CD4-positive, alpha-beta T cell treated with Interleukin-1 beta for 1 hour (primary cell): ENCODE measurements at places on chromosomes 4 and X.

DNA sequence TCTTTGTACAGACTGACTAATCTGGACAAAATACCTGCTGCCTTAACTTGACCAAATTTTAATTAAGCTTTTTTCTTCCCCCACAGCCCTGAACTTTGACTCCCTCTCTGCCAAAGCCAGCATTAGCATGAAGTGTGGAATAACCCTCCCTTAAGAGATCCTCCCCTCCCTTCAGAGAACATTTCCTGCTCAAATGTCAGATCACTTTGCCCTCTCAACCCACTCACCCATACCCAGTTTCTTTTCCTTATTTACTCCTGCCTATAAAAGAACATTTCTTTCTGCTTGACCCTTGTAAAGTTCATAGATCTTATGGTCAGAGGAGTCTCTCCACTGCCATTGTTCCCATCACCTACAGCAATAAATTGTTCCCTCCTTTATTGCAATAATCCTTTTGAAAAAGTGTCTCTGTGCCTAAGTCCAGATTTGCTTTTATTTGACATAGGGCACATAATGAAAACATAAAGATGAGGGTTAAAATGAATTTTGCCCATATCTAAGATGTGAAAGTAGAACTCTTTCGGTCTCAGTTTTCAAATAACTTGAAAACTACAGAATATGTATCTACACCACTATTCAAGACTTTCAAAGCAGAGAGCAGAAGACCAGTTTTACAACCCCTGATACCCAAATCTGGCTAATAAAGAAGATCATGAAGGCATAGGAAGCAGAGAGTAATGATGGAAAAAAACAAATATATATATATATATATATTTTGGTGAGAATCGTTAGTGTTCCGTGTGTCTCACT is 289.7 kb upstream of the ANXA10 start:
- DNase-seq, result no peak

- DNase-seq, result no peak
Measured at GRCh38 chrX:29890646-29891200, 324.6 kb upstream of the MAGEB2 start.

- DNase-seq, result no peak
Measured at GRCh38 chrX:97525981-97526380, 642.3 kb downstream of the RPA4 start.

DNA sequence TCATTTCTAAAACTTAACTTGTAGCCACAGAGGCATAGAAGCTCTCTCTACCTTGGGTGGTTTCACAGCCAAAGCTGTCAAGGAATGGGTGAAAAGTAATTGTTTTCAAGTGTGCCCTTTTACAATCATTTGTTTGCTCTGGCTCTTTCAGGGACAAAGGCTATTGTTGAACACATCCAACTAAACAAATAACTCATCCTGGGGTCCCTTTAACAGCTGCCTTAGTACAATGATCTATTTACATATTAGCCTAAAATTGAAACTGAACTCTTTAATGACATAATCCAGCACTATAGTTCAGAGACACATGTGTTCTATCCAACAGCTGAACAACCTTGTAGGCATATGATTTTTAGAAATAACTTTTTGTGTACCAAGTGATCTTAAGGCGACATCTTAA is 3.7 kb downstream of the HHIP start:
- no peak for DNase-seq

- no peak for DNase-seq
Measured at GRCh38 chr4:88021824-88022223, 14.4 kb downstream of the PKD2 start.

GRCh38 chrX:153444333-153445011 is 1.4 kb downstream of the TREX2 start:
- no peak for DNase-seq

DNA sequence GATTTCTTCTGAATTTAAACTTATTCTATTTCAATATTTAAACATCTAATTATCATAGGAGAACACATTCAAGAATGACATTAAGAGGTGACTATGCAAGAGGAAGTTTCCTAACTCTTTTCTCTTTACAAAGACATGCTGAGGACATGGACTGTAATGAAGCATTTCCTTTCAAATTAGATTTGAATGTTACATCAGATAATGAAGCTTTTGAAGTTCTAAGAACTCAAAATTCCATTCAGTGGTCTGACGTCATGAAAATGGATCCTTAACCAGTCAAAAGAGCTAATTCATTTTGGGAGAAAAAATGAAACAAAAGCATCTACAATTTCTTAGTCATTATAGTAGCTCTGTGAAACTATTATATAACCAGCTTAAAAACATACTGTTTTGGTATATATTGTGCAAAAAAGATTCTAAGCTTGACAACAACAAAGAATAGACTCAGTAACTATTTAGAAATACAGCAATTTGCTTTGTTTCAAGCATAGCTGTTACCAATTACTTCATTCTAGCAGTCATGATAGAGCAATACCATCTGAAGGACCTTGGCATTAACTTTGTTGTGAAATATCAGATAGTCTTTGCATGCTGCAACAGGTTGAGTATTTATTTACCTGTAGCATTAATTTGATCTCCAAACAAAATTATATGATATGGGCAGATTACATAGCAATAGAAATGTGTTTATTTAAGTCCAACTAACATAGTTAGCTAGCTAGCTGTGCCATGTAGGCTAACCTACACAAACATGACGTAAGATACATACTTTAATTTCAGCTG is 13.7 kb upstream of the DTHD1 start:
- DNase-seq, result no peak

GRCh38 chrX:68834371-68835103 is 5.7 kb downstream of the EFNB1 start:
- no peak for DNase-seq

GRCh38 chrX:118855681-118856310 is 32.2 kb downstream of the ZCCHC12 start:
- no peak for DNase-seq
